Activated effector memory CD4-positive, alpha-beta T cell treated with Interleukin-2 at 50 U/mL for 16 hours (primary cell): ENCODE measurements at places on chromosomes 13 and 19.

GRCh38 chr13:50586414-50587083 lies 256.9 kb downstream of the DLEU7 start:
- DNase-seq: no peak

DNA sequence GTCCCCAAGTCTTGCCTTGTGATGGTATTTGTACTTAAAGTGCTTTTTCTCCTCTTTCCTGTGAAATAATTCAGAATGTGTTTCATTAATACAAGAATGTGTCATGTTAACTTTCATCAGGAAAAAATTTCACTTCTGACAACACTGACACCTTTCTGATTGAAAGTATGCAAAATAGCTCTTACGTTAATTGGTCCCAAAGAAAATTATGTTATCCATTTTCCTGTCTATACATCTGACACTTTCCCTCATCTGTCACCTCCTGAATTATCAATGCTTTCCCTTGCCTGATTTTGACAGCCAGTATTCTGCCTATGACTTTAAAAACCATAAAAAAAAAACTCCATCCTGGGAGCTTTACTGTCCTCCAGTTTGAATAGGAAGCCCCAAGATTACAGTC lies 336.5 kb downstream of the ATP8A2 start:
- no peak for DNase-seq

DNA sequence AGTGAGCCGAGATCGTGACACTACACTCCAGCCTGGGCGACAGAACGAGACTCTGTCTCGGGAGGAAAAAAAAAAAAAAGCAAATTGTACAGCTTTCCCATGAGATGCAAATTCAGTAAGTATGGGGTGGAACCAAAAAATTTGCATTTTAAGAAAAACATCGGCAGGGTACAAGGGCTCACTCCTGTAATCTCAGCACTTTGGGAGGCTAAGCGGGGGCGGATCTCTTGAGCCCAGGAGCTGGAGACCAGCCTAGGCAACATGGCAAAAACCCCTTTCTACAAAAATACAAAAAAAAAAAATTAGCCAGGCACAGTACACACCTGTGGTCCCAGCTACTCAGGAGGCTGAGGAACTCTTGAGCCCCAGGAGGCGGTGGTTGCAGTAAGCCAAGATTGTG lies 91.2 kb downstream of the ELF1 start:
- no peak for DNase-seq

DNA sequence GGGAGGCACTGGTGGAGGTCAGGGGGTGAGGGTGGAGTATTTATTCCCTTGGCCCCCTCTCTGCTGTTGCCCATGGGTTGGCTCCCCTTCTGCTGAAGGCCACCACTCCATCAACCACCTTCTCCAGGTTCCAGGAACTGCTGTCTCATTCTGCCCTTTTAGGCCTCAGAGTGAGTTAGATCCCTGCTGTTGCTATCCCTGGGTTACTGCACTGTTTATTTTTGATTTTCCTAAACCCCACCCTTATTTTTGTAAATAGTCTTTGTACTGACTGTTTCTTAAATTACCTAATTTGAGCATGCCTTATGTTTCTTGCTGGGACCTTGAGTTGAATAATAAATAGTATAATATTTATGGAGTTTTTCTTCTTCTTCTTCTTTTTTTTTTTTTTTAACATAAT lies 132.8 kb downstream of the RGCC start:
- no peak for DNase-seq

DNA sequence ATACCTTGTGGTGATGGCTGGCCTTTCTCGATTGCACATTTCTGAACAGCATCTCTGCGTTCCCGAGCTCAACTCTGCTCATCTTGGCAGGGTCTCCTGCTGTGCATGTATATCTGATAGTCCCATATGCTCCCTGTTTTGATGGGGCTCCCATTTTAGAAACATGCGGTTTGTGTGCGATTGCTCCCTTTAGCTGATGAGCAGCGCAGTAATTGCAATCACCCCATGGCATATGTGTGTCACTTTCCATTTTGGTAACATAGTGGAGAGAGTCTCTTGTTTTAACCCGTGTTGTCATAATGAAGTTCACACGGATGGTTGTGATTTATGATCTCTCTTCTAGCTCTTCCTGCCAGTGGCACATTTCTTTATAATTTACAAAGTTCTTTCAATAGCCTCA lies 144.7 kb downstream of the MTUS2 start:
- no peak for DNase-seq

GRCh38 chr13:98450539-98451111 lies 126.3 kb downstream of the STK24 start:
- no peak for DNase-seq

- DNase-seq: peak; percentile 47
Measured at GRCh38 chr13:48505597-48506091, 27.2 kb downstream of the RCBTB2 start.

DNA sequence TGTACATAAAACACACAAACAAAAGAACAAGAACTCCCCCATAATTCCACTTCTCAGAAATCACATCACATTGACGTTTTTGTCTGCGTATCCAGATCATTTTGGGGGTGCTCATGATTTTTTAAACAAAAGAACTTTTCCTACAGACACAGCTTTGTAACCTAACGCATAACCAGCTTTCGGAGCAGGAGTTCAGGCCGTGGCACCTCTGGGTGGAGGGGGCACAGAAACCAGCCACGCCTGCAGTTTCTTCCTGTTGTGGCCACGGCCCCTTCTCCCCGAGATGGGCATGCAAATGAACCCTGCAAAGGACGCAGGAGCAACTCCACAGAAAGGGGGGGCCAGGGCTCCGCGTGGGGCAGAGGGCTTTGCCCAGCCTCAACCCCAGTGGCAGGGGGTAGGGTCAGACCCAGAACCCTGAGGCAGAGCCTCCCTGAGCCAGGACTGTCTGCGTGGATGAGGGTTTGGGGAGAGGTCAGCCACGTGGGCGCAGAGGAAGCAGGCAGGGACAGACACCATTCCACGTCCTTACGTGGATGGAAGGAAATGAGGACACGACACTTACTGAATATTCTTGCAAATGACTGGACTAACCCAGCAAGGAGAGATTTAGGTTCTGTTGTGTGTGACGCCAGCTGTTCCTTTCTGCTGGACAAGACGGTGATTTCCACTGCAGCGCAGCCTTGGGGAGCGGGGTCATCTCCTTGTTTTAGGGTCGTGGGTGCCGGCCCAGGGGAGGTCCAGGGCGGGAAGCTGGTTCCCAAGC lies 64.4 kb downstream of the RASA3 start:
- peak; percentile 28 for DNase-seq

DNA sequence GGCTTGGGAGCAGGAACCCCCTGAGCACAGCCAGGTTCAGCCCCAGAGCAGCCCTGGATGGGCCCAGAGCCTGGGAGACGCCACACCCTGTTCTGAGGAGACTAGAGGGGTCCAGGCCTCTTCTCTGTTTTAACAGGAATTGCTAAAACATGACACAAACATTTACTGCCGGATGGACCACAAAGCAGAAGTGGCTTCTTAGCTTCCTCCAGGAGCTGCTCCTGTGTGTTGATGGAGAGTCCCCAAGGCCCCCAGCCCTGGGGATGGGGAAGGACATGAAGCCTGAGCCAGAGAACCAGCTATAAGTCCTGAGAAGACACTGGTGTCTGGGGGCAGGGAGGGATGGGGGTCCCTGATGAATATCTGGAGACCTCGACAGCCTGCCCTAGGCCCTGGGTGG lies 14.6 kb downstream of the CEACAM3 start:
- DNase-seq: no peak

- DNase-seq: peak; percentile 25
Measured at GRCh38 chr19:43777163-43777695, 3.5 kb downstream of the KCNN4 start.
